SJSA1 (cell line): ENCODE measurements at places on chromosomes 2 and 18. TPM values are rescaled to one million over a fixed set of nuclear protein-coding genes. Genes with fewer than 3 reads are reported as not detected.

DNA sequence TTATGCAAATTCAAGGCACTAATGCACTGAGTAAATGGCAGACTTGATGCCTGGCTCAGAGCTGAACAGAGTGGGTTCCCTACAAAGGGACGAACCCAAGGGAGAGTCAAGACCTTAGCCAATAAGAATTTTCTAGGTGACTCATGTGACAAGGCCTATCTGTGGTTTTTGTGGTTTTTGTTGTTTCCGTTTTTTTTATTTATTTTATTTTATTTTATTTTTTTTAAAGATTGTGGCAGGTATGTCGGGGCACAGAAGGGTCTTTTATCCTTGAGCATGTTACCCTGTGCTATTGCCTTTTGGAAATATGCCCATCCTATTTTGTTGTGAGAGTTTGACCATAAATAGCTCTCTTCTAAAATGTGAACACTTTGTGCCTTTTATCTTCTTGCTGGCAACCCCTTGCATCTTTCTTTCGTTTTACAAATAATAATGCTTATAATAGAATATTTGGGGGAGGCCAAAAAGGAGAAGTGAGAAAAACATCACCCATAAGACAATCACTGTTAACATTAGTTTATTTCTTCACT lies 113.4 kb upstream of the AQP4 start:
- H3K4me1 ChIP-seq: no peaks in the 10 kb centered on the region
- H3K36me3 ChIP-seq: no peaks in the 10 kb centered on the region
- H3K27me3 ChIP-seq: no peaks in the 10 kb centered on the region
- DNase-seq: no peak
- no peak overlapping the region for H3K27ac ChIP-seq
- H3K4me3 ChIP-seq: no peak overlapping the region

GRCh38 chr2:233075966-233076339 lies 15.8 kb downstream of the INPP5D start:
- DNase-seq: no peak
- no peaks in the 10 kb centered on the region for H3K4me1 ChIP-seq
- H3K36me3 ChIP-seq: no peaks in the 10 kb centered on the region
- H3K27ac ChIP-seq: no peak overlapping the region

DNA sequence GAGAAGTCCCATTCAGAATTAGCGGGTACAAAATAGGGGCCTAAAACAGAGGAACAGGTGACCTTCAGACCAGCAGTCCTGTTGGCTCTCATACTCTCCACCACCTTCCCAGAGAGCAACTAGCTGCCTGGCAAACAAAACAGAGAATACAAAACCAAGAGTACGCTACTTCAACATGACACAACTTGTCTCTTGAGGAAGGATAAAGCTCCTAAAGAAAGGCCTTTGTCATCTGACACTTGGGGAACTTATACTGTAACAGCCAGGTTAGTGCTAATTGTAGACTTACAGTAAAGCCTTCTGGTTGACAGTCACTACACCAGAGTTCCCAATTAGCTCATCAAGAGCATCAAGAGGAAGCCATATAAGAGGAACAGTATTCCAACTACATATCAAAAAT lies 282.1 kb upstream of the NT5C1B start:
- H3K27ac ChIP-seq: no peak overlapping the region
- H3K4me3 ChIP-seq: no peak overlapping the region

Gene C2orf72
- 0.41 TPM in 1 of 2 replicates, not detected in the other for total RNA-seq

- H3K4me3 ChIP-seq: no peak overlapping the region
- H3K27ac ChIP-seq: no peak overlapping the region
- peaks cover 3% of the 10 kb centered on the region for H3K36me3 ChIP-seq
- no peaks in the 10 kb centered on the region for H3K27me3 ChIP-seq
These were observed 4.8 kb upstream of the TMEM87B start for GRCh38 chr2:112050316-112050715.

Gene NXPH2
- 6.1 and 8.3 TPM in 2 replicates for total RNA-seq

Gene EFR3B
- total RNA-seq: 0.39 and 0.63 TPM in 2 replicates

DNA sequence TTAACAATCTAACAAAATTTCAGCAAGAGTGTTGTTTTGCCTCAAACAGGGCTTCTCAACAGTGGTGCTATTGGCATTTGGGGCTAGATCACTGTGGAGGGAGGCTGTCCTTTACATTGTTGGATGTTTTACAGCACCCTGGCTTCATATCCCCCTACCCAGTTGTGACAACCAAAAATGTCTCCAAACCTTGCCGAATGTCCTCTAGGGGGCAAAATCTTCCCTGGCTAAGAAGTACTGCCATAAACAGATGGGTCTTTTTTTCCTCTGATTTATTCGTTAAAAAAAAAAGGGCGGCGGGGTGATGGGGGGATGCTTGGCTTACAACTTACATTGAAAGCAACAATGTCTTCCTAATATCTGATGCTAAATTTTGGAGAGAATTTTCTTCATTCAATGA lies 207.6 kb upstream of the CCDC150 start:
- 0 out of 2 replicates have a peak, but pooled peaks cover 2% of the 10 kb centered on the region for H3K4me1 ChIP-seq
- H3K4me3 ChIP-seq: no peak overlapping the region
- H3K36me3 ChIP-seq: no peaks in the 10 kb centered on the region
- no peak for DNase-seq
- no peaks in the 10 kb centered on the region for H3K27me3 ChIP-seq
- no peak overlapping the region for H3K27ac ChIP-seq

DNA sequence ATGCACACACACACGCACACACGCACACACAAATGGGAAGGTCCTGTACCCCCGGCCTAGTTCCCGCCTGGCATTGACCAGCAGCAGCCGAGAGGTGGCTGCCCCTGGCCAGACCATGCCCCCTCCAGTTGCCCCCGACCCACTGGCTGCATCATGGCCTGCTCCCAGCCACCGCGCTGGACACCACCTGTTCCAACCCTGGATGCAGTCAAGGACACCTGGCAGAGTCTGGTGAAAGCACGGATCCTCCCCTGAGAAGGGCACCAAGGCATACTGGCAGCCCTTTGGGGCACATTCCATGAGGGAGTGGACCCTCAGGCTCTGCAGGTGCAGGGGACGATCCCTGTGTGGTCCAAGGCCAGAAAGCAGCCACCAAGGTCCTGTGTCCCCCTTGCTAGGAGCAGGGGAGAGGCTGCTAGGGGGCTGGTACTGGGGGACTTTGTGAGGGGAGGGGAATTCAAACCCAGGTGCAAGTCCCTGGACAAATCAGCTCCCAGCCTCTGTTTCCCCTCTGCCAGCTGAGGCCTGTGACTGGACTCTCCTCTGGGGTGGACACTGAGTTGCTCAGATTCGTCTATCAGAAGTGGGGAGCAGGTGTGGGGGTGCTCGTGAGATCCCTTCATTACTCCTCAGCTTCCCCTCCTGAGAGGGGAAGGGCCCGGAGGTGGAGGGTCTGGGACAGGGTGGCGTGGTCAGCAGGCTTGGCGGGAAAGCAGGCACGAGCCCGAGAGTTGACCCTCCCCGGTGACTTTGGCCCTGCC lies 3.5 kb downstream of the ESPNL start:
- no peak overlapping the region for H3K27ac ChIP-seq
- no peak for DNase-seq
- H3K36me3 ChIP-seq: no peaks in the 10 kb centered on the region
- no peaks in the 10 kb centered on the region for H3K27me3 ChIP-seq
- no peak overlapping the region for H3K4me3 ChIP-seq

Gene CCDC121
- total RNA-seq: 2.4 and 2.9 TPM in 2 replicates

Gene ANKRD30B
- not detected in 2 replicates for total RNA-seq

Gene BCL2
- total RNA-seq: 4.2 and 7.8 TPM in 2 replicates

Gene HOXD1
- not detected in 2 replicates for total RNA-seq

DNA sequence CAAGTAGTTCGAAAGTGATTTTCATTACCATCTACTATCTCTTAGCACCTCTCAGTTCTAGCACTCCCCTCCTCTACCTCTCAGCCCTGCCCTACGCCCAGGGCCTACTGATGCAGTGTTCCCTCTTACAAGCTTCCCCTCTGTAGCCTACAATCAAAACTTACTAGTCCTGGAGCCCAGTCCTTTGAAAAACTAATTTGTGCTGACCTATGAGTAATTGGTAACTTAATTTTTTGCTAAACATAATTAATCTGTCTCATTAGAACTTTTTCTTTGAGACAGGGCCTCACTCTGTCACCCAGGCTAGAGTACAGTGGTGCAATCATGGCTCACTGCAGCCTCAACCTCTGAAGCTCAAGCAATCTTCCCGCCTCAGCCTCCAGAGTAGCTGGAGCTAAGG lies 44.9 kb downstream of the MREG start:
- no peak overlapping the region for H3K4me3 ChIP-seq
- H3K27me3 ChIP-seq: no peaks in the 10 kb centered on the region
- H3K27ac ChIP-seq: no peak overlapping the region
- H3K36me3 ChIP-seq: no peaks in the 10 kb centered on the region
- no peak for DNase-seq
- H3K4me1 ChIP-seq: no peaks in the 10 kb centered on the region

Gene HJURP
- total RNA-seq: 73.2 and 81.4 TPM in 2 replicates

- peaks cover 26% of the 10 kb centered on the region for H3K4me1 ChIP-seq
- no peak overlapping the region for H3K4me3 ChIP-seq
These were observed 120.0 kb downstream of the AQP4 start for GRCh38 chr18:26745288-26746181.

Gene TUBA4B
- total RNA-seq: not detected in 2 replicates

DNA sequence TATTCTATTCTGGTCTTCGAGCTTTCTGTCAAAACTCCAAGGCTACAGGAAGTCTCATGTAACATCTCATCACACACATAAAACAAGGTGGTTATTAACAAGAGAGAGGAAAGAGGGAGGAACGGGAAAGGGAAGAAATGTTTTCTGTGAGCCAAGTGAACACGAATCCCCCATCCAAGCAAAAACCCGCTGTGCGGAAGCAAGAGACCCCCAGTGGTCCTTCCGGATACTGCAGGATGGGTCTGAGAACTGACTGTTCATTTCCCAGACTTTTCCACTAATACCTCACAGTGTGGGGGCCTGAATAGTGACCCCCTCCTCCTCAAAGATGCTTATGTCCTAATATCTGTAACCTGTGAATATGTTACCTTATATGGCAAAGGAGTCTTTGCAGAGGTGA lies 19.0 kb upstream of the DIPK1C start:
- no peak overlapping the region for H3K4me3 ChIP-seq
- no peaks in the 10 kb centered on the region for H3K36me3 ChIP-seq
- no peaks in the 10 kb centered on the region for H3K27me3 ChIP-seq
- no peak for DNase-seq
- H3K4me1 ChIP-seq: 0 out of 2 replicates have a peak, but pooled peaks cover 3% of the 10 kb centered on the region
- no peak overlapping the region for H3K27ac ChIP-seq
